H7 (cell line): ENCODE measurements at places on chromosomes 1 and 21. TPM values are rescaled to one million over a fixed set of nuclear protein-coding genes. Genes with fewer than 3 reads are reported as not detected.

DNA sequence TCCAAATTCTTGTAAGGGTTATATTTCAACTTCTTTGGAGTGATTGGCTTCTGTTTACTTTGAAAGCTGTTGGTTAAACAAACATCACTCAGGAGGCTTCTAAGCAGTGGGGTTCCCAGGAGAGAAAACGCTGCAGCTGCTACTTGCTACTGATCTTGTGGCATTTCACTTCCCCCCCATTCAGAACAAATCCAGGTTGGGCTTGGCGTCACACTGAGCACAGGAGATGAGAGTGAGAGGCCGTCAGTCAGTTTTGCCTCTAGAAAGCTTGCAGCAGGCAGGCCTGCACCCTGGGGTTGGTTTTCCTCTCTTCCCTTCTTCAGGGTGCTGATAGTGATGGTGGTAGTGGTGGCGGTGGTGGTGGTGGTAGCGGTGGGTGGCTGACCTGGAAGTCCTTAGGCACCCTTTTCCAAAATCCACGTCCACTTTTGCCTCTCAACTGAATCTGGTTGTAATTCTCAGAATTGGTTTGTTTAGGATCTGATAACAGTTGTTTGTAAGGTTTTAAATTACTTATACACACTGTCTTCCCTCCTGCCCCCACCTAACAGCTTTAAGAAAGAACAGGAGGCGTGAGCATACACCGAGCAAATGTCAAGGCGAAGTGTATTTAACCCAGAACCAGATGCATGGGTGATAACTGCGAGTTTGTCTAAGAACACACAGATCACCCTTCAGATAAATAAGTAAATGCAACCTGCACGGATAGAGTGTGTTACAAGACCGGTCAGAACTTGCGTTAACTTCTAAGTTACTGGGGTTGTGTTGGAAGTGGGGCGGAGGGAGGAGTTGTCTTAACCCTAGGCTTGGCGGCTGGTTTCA lies 3.2 kb upstream of the PROX1 start:
- DNase-seq = peak; percentile 85

DNA sequence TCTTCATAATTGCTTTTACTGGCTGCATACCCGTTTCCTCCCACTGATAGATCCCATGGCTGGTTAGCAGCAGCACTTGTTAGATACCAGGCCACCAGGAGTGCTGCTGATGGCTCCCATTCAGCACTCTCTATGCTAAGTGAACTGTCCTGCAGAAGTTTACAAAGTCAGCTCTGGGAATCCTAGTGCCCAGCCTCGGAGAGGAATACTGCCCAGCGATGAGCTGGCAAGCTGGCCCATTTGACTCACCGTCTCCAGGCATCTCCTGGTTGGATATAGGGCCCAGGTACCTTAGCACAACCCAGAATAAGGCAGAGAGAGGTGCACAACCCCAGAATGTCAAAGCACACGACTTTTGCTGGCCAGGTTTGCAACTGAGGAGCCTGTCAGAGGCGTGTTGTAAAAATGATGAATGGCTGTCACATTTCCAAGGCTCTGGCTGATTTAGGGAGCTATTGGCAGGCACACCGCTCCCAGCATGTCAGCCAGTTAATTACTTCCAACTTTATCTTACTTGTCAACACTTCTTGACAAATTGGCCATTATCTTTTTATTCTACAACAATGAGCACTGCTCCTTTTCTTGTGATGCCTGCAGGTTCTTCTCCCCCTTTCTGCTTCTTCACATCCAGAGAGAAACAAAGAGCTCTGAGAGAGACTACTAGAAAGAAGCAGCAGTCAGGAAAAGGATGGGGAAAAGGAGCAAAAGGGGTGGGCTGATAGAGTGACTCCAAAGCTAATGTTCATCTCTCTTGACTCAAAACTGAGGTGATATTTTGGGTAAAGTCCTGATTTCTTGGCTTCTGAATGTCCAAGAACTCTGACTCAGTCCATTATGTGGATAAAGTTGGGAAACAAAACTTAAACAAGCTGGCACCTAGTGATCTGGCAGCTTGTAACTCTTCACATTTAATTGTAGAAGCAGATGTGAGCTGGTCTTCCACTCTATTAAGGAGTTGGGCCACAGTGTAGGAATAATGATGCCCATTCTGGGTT lies 10.8 kb upstream of the ANGPTL7 start:
- no peak for DNase-seq

GRHL3 gene
- 0.21 and 0.33 TPM in 2 replicates for total RNA-seq

FCGR1A gene
- total RNA-seq = not detected in 2 replicates

DNA sequence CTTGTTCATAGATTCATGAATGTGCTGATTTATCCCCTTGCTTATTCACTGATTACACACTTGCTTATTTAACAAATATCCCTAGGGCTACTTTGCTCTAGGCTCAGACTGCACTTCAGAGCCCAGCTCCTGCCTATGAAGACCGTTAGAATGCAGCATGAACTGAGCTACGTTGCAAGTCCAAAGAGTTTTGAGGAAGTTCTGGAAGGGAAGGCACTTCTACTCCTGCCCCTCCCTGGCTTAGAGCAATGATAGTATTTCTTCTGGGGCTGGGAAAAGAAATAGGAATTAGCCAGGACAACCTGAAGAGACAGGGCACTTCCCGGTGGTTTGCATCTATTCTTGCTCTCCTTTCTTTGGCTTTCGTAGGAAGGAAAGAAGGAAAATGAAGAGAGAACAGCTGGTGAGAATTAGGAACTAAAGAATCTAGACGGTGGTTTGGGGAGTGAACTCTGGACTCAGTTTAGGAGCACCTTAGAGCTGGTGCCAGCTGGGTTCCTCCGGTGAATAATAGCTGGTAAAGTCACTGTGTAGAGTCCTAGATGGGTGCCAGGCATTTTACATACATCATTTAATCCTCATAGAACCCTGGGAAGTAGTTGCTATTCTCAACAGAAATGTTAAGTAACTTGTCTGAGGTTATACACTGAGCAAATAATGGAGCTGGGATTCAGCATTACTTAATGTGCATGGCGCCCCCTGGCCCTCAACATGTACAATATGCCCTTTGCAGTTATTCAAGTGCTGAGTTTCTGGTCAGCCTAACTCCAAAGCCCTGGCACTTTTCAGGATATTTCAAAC lies 65.9 kb downstream of the NDUFS5 start:
- DNase-seq = no peak

DFFA gene
- total RNA-seq = 102 and 109 TPM in 2 replicates

- peak; percentile 40 for DNase-seq
Measured at GRCh38 chr1:155379631-155380090, 59.0 kb downstream of the RUSC1 start.

GRCh38 chr1:1540818-1541628 lies 599 bp upstream of the TMEM240 start:
- DNase-seq = peak; percentile 89
